ENCODE measurements at places on chromosomes 4 and X.

GRCh38 chr4:47494124-47494430, 9.0 kb downstream of the ATP10D start:
- DNase-seq, result no peak

DNA sequence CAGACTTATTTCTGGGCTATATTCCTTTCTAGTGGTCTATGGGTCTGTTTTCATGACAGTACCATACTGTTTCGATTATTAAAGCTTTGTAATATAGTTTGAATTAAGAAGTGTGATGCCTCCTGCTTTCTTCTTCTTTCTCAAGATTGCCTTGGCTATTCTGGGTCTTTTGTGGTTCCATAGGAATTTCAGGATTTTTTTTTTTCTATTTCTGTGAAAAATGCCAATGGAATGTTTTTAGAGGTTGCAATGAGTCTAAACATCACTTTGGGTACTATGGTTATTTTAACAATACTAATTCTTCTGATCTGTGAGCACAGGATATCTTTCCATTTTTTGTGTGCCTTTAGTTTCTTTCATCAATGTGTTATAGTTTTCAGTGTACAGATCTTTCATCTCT, 204.3 kb upstream of the HCCS start:
- DNase-seq, result no peak

- DNase-seq, result no peak
Measured at GRCh38 chr4:1328267-1329155, 18.5 kb upstream of the UVSSA start.

DNA sequence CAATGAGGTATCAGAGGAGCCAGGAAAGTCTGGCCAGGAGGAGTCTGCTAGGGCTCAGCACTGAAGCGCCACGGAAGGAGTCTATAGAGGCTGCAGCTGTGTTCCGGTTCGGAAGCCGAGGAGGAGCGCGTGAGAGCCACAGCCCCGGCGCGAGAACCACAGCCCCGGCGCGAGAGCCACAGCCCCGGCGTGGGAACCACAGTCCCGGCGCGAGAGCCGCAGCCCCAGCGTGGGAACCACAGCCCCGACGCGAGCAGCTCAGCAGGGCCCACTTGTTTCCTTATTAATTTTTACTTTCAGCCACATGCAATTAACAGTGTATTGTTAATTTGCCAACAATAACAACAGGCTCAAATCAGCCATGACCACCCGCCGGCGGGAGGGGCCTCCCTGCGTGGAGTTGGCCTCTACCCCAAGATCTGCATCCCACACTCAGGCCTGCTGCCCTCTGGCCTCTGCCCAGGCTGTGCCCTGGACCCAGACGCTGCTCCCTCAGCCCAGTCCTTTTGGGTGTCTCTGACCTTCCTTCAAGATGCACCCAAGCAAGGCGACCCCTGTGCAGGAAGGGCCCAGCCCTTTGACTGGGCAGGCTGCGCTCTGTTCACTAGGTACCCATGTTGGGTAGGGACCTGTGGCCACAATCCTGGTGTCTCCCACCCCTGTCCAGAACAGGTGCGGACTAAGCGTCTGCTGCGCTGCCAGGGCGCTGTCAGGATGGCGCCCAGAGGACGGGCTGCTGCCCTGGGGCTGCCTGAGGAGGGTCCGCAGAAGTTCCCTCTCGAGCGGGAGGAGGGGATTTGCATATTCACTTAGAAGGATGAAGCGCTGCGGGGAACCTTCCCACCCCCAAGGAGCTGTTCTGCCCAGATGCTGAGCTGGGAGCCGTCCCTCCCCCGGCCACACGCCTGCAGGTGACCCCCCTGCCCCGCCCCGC, 113.8 kb downstream of the ADRA2C start:
- DNase-seq, result no peak

- DNase-seq, result no peak
Measured at GRCh38 chr4:41883988-41884734, 51.1 kb upstream of the TMEM33 start.

- peak; percentile 64 for DNase-seq
Measured at GRCh38 chrX:43218198-43218597, 437.9 kb upstream of the MAOA start.

GRCh38 chrX:111759686-111760085, 78.7 kb downstream of the ALG13 start:
- no peak for DNase-seq

- peak; percentile 90 for DNase-seq
Measured at GRCh38 chr4:173536808-173537429, 6.9 kb upstream of the HAND2 start.

- peak; percentile 11 for DNase-seq
Measured at GRCh38 chr4:90207887-90208454, 80.8 kb downstream of the CCSER1 start.

GRCh38 chr4:172995161-172995560, 173.4 kb upstream of the GALNT7 start:
- DNase-seq, result no peak

GRCh38 chr4:20253735-20254409, 2.2 kb downstream of the SLIT2 start:
- peak; percentile 42 for DNase-seq

DNA sequence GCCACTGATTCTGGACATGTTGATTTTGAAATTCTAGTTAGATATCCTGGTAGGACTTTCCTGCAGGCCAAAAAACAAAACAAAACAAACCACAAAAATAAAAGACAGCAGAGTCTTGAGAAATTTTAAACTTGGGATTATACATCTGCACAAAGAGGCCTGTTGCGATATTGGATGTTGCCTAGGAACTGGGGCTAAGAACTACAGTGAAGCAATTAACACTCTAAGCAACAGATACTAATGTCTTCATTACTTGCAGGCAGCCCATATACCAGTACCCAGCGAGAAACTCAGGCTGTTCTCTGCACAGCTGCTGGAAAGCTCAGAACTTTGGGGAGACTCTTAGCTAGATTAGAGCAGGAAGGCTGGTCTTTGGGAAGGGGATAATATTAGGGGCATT, 69.1 kb upstream of the SCOC start:
- DNase-seq, result no peak

GRCh38 chr4:45317739-45318138, 591.4 kb upstream of the GNPDA2 start:
- no peak for DNase-seq

DNA sequence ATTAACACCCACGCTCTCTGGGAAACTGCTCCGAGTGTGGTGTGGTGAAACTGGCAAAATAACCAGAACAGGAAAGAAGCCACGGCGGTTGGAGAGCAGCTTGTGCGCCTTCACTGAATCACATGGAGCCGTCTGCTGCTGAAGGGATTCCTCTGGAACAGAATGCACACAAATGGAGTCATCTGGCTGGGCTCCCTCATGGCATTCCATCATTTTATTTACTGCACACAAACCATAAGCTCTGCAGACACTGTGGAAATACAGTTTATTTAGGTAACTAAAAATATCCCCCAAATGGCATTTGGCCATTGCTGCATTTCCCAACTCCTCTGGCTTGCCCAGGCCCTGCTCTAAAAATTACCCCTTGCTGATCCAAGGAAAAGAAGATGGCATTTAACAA, 187.0 kb upstream of the S100G start:
- DNase-seq, result no peak

GRCh38 chr4:6357476-6357875, 87.8 kb downstream of the WFS1 start:
- DNase-seq, result no peak

- peak; percentile 18 for DNase-seq
Measured at GRCh38 chr4:138775890-138776289, 239.7 kb upstream of the NOCT start.

GRCh38 chrX:72020788-72021187, 110.1 kb downstream of the NHSL2 start:
- DNase-seq, result no peak

- peak; percentile 25 for DNase-seq
Measured at GRCh38 chr4:10074767-10075105, 41.9 kb downstream of the WDR1 start.

DNA sequence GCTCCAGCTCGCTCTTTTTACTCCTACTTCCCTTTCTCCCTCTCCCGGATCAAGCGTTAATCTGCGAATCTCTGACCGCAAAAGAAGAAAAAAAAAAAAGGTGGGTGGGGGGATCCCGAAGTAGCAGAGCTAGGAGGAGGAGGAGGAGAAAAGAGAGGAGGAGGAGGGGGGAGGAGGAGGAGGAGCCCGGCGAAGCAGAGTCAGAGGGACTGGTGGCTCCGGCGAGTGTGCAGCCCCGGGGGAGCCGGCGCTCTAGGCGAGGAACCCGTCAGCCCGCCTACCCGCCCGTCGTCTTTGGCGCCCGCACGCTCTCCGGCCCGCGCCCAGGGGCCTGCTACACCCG, at the start of gene NHSL2:
Gene NHSL2 (plus strand): TSS at position 203 of the 343 bp plus-strand sequence.
- peak; percentile 66 for DNase-seq

GRCh38 chr4:73451404-73451803, 15.4 kb downstream of the AFP start:
- peak; percentile 90 for DNase-seq

DNA sequence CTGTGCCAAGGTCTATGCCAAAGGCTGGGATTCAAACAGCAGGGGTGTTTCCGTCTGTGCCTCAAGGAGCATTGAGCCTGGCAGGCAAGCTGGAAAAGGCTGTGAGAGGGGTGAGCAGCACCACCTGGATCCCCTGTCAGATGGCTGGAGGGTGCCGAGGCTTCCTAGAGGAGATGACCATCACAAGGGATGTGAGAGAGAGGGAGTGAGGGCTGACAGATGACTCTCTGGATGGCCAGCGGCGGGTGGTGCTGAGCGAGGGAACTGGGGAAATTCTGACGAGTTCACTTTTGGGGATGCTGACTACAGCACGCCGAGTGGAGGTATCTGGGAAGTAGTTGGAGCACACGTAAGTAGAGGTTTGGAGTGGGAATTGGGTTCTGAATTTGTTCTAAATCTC, 22.6 kb upstream of the CYP4V2 start:
- DNase-seq, result no peak

GRCh38 chr4:111761531-111761930, 383.7 kb upstream of the FAM241A start:
- no peak for DNase-seq

GRCh38 chr4:27020203-27020602, 159.6 kb downstream of the STIM2 start:
- no peak for DNase-seq

- peak; percentile 47 for DNase-seq
Measured at GRCh38 chrX:121254336-121254735, 206.9 kb downstream of the GLUD2 start.

- DNase-seq, result no peak
Measured at GRCh38 chr4:41436419-41436818, 101.5 kb upstream of the LIMCH1 start.

DNA sequence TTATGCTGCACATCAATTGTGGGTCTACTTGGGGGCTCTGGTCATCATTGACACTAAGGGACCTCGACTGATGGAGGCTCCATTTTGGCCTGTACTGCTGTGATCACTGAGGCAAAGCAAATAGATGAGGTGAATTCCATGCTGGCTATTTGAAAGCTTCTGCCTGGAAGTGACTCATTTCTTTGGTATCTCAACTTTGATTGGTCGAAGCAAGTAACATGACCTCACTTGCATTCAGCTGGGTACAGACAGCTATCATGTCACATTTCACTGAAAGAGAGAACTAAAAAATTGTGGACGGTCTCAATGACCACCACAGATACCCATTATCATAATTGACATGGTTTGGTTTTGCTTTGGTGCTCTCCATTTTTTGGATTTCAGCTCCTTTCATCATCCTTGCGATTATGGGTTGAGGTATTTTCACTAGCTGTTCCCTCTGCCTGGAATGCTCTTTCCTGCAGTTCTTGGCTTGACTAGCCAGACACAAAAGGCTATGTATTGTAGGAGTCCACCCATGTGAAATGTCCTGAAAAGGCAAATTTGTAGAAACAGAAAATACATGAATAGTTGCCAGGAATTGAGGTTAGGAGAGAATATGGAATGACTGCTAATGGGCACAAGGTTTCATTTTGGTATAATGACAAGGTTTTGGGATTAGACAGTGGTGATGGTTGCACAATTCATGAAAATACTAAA, 369.2 kb upstream of the LCORL start:
- peak; percentile 75 for DNase-seq

DNA sequence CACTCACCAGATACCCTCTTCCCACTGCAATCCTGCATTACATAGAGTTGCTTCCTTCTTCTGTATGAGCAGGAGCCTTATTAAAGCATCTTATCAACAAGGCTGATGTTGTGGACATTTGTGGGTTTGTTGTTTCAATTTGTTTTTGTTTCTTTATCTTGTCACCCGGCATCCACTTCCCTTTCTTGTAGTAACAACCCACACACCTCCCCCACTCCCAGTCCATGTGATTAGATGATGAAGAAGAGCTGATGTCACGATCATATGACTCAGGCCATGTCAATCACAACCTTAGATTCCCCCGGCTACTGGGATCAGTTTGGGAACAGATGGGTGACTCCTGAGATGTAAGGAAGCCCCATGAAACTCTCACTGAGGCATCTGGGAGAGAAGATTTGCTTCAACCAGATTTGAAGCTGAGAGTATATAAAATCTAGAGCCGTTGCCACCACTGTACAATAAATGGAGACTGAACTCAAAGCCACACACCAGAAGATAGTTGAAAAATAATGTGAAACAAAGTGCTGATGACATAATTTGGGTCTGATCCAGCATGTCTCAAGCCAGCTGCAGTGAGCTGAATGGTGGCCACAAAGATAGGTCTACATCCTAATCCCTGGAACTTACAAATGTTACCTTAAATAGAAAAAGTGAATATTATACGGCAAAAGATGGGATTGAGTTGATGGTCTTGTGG, 34.1 kb upstream of the SRD5A3 start:
- no peak for DNase-seq

GRCh38 chr4:168847771-168848502, 162.1 kb downstream of the CBR4 start:
- DNase-seq, result no peak

GRCh38 chrX:69959712-69960111, 90.0 kb downstream of the AWAT2 start:
- peak; percentile 58 for DNase-seq

DNA sequence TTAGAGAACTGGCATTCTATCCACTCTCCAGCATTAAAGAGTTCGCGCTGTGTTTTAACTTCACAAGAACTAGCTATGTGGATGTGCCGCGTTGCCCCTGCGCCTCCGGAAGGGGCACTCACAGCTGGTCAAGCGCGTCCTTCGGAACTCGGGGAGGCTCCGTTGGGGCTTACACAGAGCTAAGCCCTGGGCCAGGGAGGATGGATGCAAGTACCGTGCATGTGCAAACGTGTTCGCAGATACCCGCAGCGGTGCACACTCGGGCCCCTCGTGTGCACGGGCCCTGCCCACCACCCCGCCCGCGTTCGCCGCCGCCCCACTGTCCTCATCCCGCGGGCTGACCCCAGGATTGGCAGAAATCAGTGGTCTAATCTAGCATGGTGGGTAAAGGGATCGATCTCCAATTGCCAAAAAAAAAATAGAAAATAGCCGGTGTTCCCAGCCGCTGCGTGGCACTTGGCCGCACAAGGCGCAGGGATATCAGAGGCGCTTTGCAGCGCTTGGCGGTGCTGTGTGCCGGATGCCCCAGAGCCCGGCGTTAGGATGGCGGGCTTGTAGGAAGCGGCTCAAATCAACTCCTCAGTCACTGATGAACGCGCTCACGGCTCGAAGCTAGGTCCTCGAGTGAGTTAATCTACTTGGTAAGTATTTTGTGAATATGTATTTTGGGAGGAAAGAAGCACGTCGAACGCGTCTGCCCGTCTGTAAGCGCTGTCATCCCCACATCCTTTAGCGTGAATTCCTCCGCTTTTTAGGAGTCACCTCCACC, 989 bp upstream of the PCDH10 start:
- DNase-seq, result peak; percentile 87

- DNase-seq, result no peak
Measured at GRCh38 chr4:288891-289290, 16.4 kb downstream of the ZNF732 start.
